ENCODE measurements at places on chromosomes 2 and 18.

DNA sequence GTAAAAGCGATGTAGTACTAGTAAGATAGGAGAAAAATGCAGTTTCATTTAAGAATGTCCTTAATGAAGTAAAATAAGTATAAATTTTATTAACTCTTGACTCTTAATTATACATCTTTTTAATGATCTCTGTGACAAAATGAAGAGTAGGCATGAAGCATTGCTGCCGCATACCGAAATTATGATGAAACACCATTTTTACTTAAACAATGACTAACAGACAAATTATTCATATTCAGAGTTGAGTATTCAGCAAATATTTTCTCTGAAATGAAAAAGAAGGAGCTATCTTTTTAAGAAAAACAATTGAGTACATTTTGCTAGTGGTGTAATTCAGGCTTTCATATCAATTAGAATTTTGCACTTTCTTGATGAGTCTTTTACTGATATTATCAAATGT lies 150.6 kb upstream of the DOCK10 start:
- DNase-seq, result no peak

- no peak for DNase-seq
Observed at GRCh38 chr2:159518321-159519005, 97.9 kb downstream of the BAZ2B start.

- DNase-seq, result no peak
Observed at GRCh38 chr18:38902796-38903195, 1337.2 kb upstream of the CELF4 start.

DNA sequence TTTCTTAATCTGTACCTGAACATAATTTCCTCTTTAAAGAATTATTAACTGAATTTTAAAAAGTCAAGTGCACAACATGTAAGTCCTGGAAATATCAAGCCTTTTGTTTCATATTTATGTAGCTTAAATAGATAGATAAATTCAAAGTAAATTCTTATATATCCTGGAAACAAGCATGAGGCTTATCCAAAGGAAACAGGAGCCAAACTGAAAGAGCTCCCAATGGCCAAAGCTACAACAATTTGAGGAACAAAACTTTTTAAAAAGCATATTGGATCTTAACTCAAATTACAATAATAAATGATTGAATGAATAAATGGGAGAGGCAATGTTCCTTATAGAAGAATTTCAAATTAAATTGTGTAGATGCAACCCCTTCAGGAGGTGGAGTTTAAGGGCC lies 679.1 kb downstream of the METTL4 start:
- no peak for DNase-seq

Measured in mucosa of descending colon (tissue), 3 donors.